ENCODE measurements at places on chromosomes 6 and 20.

- no peak for DNase-seq
Observed at GRCh38 chr20:3808544-3808943, 11.8 kb upstream of the AP5S1 start.

GRCh38 chr20:3045042-3045815, 623 bp upstream of the MRPS26 start:
- DNase-seq = no peak

GRCh38 chr6:136771306-136771705, 21.0 kb downstream of the MAP3K5 start:
- DNase-seq = no peak

- no peak for DNase-seq
Observed at GRCh38 chr20:19478320-19478895, 266.0 kb downstream of the SLC24A3 start.

DNA sequence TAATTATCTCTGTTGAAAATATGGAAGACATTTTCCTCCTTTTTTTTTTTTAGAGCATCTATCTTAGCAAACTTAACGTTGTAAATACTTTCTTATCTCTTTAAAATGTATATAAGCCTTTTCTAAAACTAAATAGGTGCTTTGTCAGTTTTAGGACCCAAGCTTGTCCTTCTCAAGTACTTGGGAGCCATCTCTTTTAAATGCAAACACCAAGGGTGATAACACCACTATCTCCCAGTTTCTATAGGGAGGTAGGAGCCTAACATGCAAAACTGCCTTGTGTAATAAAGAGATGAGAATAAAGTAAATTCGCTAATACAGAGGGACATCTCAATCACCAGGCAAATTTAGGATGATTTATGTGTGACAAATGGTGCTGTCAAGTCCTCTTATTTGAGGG, 157.0 kb upstream of the FAM83B start:
- DNase-seq = no peak

GRCh38 chr6:135334169-135334568, 153.1 kb downstream of the MYB start:
- no peak for DNase-seq

DNA sequence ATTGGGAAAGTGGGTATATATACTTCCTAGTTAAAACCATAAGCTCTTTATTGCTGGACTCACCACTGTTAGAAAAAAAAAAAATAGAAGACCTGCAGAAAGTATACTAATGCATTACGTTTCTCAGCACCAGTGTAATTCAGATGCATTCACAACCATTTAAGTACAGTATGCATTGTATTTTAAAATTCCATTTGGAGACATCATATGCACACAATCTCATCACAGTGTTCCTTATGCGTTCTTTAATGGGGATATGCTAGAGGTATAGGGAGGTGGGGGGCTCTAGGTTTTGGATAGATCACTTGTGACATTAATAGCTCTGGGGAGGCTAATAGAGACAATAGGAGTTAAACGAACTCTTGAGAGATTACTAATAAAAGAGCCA, 9.4 kb downstream of the TFAP2A start:
- no peak for DNase-seq

- no peak for DNase-seq
Observed at GRCh38 chr6:14135893-14136539, 18.4 kb downstream of the CD83 start.

- DNase-seq = no peak
Observed at GRCh38 chr6:167739721-167740475, 86.8 kb upstream of the AFDN start.

DNA sequence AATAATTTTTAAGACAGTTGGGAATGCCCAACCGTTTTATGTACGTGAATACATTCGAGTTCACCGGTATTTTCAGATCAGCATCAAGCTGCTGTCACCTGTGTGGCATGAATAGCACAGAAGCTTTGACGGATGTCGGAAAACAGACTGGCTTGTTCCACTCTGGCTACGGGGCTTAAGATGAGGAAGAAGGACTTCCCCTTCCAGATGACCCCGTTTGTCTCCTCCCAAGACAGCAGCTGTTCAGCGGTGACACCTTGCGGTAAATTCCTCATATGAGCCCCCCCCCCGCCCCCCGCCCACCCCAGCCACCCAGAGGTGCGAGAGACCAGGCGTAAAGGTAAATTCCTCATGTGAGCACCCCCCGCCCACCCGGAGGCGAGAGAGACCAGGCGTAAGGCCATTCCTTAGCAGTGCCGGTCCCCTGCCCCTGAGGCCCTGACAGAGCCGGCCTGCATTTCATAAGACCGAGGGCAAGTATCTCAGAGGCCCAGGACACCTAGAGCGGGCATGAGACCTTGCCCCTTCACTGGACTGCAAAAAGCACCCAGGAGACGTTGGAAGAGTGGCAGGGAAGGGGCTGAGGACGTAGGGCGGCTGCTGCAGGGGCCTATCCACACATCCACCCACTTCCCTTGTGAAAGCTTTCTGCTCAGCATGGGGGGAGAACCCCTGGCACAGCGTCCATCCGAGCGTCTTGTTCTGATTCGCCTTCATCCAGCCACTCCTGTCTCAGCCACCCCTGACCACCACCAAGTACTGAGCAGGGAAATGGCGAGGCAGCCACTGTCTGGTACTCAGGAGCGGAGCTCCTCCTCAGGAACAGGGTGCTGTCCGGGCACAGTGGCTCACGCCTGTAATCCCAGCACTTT, 7.3 kb upstream of the PCMTD2 start:
- no peak for DNase-seq

GRCh38 chr6:45574014-45574461, 196.3 kb upstream of the SUPT3H start:
- DNase-seq = no peak

DNA sequence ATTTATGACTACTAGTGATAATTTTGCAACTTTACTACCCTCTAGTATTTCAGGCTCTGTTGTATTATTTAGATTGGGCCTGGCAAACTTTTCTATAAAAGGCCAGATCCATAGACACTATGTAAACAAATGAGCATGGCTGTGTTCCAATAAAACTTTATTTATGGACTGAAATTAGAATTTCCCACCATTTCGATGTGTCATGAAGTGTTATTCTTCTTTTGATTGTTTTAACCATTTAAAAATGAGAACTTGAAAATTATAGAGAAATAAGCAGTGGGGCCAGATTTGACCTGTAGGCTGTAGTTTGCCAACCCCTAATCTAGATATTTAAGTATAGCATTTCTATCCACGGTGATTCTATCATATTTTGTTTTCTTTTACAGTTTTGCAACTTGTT, 61.5 kb upstream of the TFB1M start:
- DNase-seq = no peak

GRCh38 chr20:10288421-10288820, 69.8 kb downstream of the SNAP25 start:
- no peak for DNase-seq

GRCh38 chr20:32333181-32333987, 24.7 kb upstream of the ASXL1 start:
- DNase-seq = peak; percentile 67
